ENCODE measurements at places on chromosomes 1 and 21. TPM values are rescaled to one million over a fixed set of nuclear protein-coding genes. Genes with fewer than 3 reads are reported as not detected.

Gene GLIS1
- total RNA-seq: not detected

DNA sequence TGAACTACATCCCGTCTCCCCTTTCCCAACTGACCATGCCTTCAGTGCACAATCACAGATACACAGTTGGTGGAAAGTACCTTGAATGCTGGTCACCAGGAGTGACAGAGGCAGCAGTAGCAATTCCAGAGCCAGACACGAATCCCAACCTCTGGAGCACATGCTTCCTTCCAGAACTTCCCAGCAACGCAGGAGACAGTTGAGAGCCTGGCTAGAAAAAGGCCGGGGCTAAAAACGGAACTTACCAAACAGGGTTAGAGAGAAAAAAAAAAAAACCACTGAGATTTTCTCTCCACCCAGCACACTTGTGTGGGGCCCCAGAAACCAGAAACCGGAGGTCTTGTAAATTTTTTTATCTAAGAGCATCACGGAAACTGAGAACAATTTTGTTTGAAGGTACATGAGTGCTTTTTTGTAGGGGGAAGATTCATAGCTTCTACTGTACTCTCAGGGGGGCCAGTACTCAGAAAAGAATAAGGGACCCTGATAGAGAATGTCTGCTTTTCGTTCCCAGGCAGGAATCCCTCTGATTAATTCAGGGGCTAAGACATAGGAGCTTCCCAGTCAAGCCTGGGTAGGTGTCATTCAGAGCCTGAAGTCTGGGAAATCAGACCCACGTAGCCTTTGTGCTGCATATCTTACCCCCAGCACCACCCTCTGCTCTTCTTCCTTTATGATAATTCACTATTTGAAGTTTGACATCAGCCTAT is at the start of gene CD48:
Gene CD48, minus strand, starts transcription at position 221 of the 710 bp plus-strand sequence. Its CDS starts 59 bp downstream, at position 162.
- H3K4me1 ChIP-seq: no peaks in the 10 kb centered on the region
- no peaks in the 10 kb centered on the region for H3K27me3 ChIP-seq
- H3K36me3 ChIP-seq: no peaks in the 10 kb centered on the region
- no peak within 1 kb of the TSS for H3K27ac ChIP-seq
- no peak for DNase-seq

Gene AKR7A2
- total RNA-seq: 71.5 TPM

Gene HCRTR1
- total RNA-seq: not detected

DNA sequence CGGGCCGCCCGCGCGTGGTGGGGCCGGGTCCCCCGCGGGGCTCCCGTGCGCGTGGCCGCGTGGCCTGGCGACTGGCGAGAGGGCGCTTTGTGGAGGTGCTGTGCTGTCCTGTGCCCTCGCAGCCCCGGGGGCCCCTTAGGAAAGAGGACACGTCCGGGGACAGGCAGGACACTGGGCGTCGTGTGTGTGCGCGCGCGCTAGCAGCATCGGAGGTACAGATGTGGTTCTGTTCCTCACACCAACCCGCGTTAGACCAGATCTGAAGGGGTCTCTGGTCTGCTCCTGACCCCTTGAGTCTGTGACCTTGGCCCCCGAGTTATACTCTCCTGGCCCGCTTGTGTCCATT is 489 bp downstream of the ACTN2 start:
- DNase-seq: no peak
- H3K27me3 ChIP-seq: no peaks in the 10 kb centered on the region
- peaks cover 2% of the 10 kb centered on the region for H3K4me1 ChIP-seq

Gene FCRLB
- total RNA-seq: 0.68 TPM

Gene TMIGD3
- total RNA-seq: 4.7 TPM

Gene ZNF648
- not detected for total RNA-seq

- H3K36me3 ChIP-seq: no peaks in the 10 kb centered on the region
- H3K27ac ChIP-seq: peak overlapping the region; percentile 27
- no peak overlapping the region for H3K4me3 ChIP-seq
- H3K4me1 ChIP-seq: peaks cover 39% of the 10 kb centered on the region
- DNase-seq: no peak
- H3K27me3 ChIP-seq: no peaks in the 10 kb centered on the region
These were observed 101.1 kb upstream of the ERRFI1 start for GRCh38 chr1:8127171-8127641.

GRCh38 chr1:183019139-183019740 is 4.0 kb upstream of the LAMC1 start:
- no peak for DNase-seq
- H3K27me3 ChIP-seq: no peaks in the 10 kb centered on the region
- H3K36me3 ChIP-seq: no peaks in the 10 kb centered on the region

GRCh38 chr1:236281198-236281653 is 532 bp downstream of the ERO1B start:
- H3K36me3 ChIP-seq: no peaks in the 10 kb centered on the region
- no peaks in the 10 kb centered on the region for H3K27me3 ChIP-seq
- H3K27ac ChIP-seq: peak overlapping the region; percentile 74
- H3K4me1 ChIP-seq: peaks cover 11% of the 10 kb centered on the region
- peak overlapping the region; percentile 89 for H3K4me3 ChIP-seq

DNA sequence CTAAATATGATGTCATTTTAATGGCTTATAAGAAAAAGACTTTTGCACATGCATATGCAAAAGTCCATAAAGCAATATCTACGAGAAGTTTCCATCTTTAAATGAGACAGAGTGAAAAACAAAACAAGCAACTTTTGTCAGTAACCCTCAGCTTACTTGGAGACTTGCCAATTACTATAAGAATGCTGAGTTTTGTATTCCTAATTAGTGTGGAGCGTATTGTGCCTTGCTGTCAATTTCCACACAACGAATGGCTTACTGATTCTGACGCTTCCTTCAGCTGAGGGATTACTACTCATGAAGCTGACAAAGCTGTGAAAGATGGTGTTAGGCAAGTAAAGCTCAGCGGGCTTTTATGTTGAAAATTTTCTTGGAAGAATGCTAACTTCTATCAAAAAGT is 440.4 kb upstream of the ADAMTS5 start:
- H3K4me3 ChIP-seq: no peak overlapping the region
- H3K36me3 ChIP-seq: no peaks in the 10 kb centered on the region
- no peak overlapping the region for H3K27ac ChIP-seq
- no peak for DNase-seq
- no peaks in the 10 kb centered on the region for H3K27me3 ChIP-seq

DNA sequence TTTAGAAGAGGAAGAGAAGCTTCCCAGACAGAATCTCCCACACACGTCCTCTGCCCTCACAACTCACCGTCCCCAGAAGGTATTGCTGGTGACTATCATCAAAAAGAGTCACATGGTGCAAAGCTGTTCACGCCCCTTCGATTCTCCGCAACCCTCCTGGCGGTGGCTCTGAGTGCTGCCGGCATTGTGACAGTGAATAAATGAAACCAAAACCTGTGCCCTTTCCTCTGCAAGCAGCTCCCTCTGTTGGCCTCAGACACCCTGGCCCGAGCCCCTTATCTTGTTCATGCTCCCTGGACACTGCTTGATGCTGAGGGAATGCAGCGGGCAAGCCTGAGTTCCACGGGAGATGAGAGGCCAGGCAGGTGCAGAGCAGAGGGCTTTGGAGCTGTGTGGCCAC is 510.3 kb downstream of the NPHP4 start:
- no peaks in the 10 kb centered on the region for H3K4me1 ChIP-seq
- no peak overlapping the region for H3K27ac ChIP-seq
- H3K36me3 ChIP-seq: no peaks in the 10 kb centered on the region
- no peaks in the 10 kb centered on the region for H3K27me3 ChIP-seq
- no peak overlapping the region for H3K4me3 ChIP-seq
- DNase-seq: no peak

GRCh38 chr21:29181799-29182470 is 51.5 kb downstream of the MAP3K7CL start:
- H3K27me3 ChIP-seq: no peaks in the 10 kb centered on the region
- no peak for DNase-seq
- peaks cover 18% of the 10 kb centered on the region for H3K4me1 ChIP-seq

- no peak overlapping the region for H3K27ac ChIP-seq
- no peaks in the 10 kb centered on the region for H3K27me3 ChIP-seq
- no peak for DNase-seq
- H3K36me3 ChIP-seq: no peaks in the 10 kb centered on the region
- H3K4me3 ChIP-seq: no peak overlapping the region
These were observed 318.6 kb downstream of the CAMTA1 start for GRCh38 chr1:7103874-7104273.

All from thoracic aorta (tissue), 2 donors.